Esophagus muscularis mucosa (tissue), 4 donors: ENCODE measurements at places on chromosomes 6 and 20. TPM values are rescaled to one million over a fixed set of nuclear protein-coding genes. Genes with fewer than 3 reads are reported as not detected.

ZNF311 gene
- total RNA-seq: 0.17 TPM

C6orf132 gene
- 2.1 TPM for total RNA-seq

MARCKS gene
- 32.7 TPM for total RNA-seq

MUCL3 gene
- total RNA-seq: not detected

TAGAP gene
- 1.7 TPM for total RNA-seq

CLIC5 gene
- 6.3 TPM for total RNA-seq

ADAM33 gene
- 79.7 TPM for total RNA-seq

DNA sequence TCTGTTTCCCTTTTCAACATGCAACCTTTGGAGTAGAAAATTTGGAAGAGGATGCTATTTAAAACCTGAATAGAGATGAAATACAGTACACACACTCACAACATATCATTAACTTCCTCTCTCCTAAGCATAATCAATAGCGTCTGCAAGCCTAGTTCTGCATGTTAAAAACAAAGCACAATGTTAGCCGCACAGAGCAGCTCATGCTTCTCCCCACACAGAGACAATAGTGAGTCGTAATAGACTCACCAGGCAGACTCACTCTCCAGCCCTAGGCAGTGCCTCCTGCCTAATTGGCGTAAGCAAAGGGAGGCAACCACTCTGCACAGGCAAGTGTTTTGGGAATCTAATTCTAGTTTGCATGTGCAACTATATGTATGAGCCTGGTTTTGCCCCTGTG lies 45.8 kb upstream of the ARID1B start:
- H3K36me3 ChIP-seq: no peaks in the 10 kb centered on the region
- DNase-seq: no peak
- no peaks in the 10 kb centered on the region for H3K4me1 ChIP-seq
- H3K27me3 ChIP-seq: no peaks in the 10 kb centered on the region
- H3K4me3 ChIP-seq: no peak overlapping the region
- no peak overlapping the region for H3K27ac ChIP-seq

DNA sequence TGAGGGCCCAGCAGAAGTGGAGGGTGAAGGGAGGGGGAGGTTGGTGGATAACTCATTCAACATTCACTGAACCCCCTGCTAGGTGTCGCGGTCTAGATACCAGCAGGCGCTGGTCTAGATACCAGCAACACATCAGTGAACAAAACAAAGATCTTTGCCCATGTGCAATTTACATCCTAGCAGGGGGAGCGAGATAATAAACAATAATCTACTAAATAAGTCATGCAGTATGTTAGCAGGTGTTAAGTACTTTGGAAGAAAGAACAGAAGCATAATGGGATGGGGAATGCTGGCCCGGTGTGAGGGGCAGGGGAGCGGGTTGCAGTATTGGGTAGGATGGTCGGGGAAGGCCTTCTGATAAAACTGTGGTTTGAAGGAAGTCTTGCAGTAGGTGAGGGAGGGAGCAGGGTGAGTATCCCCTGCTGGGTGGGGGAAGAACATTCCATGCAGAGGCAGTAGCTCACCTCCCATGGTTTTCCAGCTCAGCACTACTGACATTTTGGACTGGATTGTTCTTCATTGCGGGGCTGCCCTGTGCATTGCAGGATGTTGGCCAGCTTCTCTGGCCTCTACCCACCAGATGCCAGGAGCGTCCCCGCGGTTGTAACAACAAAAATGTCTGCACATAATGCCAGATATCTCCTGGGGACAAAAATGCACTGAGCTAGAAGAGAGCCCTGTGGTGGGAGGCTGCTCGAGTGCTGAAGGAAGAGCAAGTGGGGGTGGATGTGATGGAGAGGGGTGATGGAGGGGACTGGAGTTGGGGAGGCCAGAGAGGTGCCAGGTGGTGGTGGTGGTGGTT lies 117.3 kb downstream of the TOX2 start:
- no peak overlapping the region for H3K4me3 ChIP-seq
- H3K27me3 ChIP-seq: no peaks in the 10 kb centered on the region
- H3K27ac ChIP-seq: no peak overlapping the region
- no peaks in the 10 kb centered on the region for H3K36me3 ChIP-seq
- DNase-seq: no peak

GRCh38 chr20:58223358-58223941 lies 5.0 kb downstream of the ANKRD60 start:
- peaks cover 6% of the 10 kb centered on the region for H3K4me1 ChIP-seq
- H3K27me3 ChIP-seq: no peaks in the 10 kb centered on the region
- no peak for DNase-seq
- H3K36me3 ChIP-seq: no peaks in the 10 kb centered on the region
- H3K4me3 ChIP-seq: no peak overlapping the region

DNA sequence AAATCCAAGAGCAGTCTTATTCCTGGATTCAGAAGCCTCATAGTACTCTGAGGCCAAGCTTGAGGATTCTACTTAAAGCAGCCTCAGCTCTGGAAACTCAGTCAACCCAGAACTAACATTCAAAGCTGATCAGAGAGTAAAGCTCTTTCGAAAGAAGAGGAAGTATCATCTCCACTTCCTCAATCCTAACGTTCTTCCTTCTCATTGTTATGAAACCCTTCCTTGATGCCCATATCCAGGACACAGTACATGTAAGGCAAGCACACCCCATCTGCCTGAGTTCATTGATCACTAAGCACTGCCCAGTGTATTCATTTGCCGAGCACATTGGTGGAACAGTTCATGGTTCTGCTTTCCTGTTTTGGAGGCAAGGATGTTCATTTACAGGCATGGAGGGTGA lies at the start of gene IPCEF1:
TSS of gene IPCEF1 (minus strand) at position 114 of the 400 bp plus-strand sequence. CDS start 90,856 bp downstream, outside the sequence.
- no peak within 1 kb of the TSS for H3K27ac ChIP-seq
- H3K27me3 ChIP-seq: no peaks in the 10 kb centered on the region
- H3K36me3 ChIP-seq: no peaks in the 10 kb centered on the region
- H3K4me1 ChIP-seq: no peaks in the 10 kb centered on the region

GRCh38 chr6:2872423-2873358 lies 30.4 kb downstream of the SERPINB9 start:
- no peak overlapping the region for H3K4me3 ChIP-seq
- H3K27ac ChIP-seq: no peak overlapping the region
- peak; percentile 91 for DNase-seq
- H3K27me3 ChIP-seq: no peaks in the 10 kb centered on the region
- H3K36me3 ChIP-seq: no peaks in the 10 kb centered on the region

- DNase-seq: no peak
- H3K4me1 ChIP-seq: no peaks in the 10 kb centered on the region
- no peak overlapping the region for H3K27ac ChIP-seq
- no peak overlapping the region for H3K4me3 ChIP-seq
- no peaks in the 10 kb centered on the region for H3K36me3 ChIP-seq
- no peaks in the 10 kb centered on the region for H3K27me3 ChIP-seq
Observed at GRCh38 chr6:85240787-85241385, 209.0 kb upstream of the NT5E start.

- no peak overlapping the region for H3K27ac ChIP-seq
- no peak overlapping the region for H3K4me3 ChIP-seq
- no peak for DNase-seq
- no peaks in the 10 kb centered on the region for H3K36me3 ChIP-seq
- no peaks in the 10 kb centered on the region for H3K27me3 ChIP-seq
- no peaks in the 10 kb centered on the region for H3K4me1 ChIP-seq
Observed at GRCh38 chr6:132937466-132937906, 123.1 kb downstream of the RPS12 start.

GRCh38 chr6:88614316-88614877 lies 349.0 kb downstream of the RNGTT start:
- H3K36me3 ChIP-seq: no peaks in the 10 kb centered on the region
- no peaks in the 10 kb centered on the region for H3K4me1 ChIP-seq
- no peak overlapping the region for H3K4me3 ChIP-seq

- no peaks in the 10 kb centered on the region for H3K36me3 ChIP-seq
- no peaks in the 10 kb centered on the region for H3K27me3 ChIP-seq
- H3K27ac ChIP-seq: no peak overlapping the region
- no peak overlapping the region for H3K4me3 ChIP-seq
Observed at GRCh38 chr6:154791556-154792317, 58.5 kb downstream of the SCAF8 start.

- H3K4me1 ChIP-seq: peaks cover 30% of the 10 kb centered on the region
- peak overlapping the region; percentile 68 for H3K27ac ChIP-seq
- H3K36me3 ChIP-seq: no peaks in the 10 kb centered on the region
- DNase-seq: no peak
- no peaks in the 10 kb centered on the region for H3K27me3 ChIP-seq
- no peak overlapping the region for H3K4me3 ChIP-seq
Observed at GRCh38 chr6:43120944-43121913, 45.1 kb downstream of the PTK7 start.

DNA sequence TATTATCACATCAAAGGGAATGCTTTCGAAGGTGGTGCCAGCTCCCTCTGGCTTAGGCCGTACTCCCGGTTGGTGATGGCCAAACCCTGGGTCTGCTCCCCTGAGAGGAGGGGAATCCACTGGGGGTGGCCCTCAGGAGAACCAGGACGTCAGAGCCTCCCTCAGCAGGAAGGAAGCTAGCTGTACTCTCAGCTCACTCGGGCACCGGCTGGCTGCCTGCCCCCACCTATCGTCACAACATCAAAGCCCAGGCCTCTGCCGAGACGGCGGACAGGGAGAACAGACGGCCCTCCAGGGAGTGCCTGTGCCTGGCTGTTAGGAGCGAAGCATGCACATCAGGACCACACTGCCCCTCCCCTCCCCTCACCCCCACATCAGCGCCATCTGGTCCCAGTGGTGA lies 9.2 kb upstream of the PGC start:
- no peak overlapping the region for H3K4me3 ChIP-seq
- H3K27me3 ChIP-seq: no peaks in the 10 kb centered on the region
- H3K36me3 ChIP-seq: no peaks in the 10 kb centered on the region
- no peak overlapping the region for H3K27ac ChIP-seq

DNA sequence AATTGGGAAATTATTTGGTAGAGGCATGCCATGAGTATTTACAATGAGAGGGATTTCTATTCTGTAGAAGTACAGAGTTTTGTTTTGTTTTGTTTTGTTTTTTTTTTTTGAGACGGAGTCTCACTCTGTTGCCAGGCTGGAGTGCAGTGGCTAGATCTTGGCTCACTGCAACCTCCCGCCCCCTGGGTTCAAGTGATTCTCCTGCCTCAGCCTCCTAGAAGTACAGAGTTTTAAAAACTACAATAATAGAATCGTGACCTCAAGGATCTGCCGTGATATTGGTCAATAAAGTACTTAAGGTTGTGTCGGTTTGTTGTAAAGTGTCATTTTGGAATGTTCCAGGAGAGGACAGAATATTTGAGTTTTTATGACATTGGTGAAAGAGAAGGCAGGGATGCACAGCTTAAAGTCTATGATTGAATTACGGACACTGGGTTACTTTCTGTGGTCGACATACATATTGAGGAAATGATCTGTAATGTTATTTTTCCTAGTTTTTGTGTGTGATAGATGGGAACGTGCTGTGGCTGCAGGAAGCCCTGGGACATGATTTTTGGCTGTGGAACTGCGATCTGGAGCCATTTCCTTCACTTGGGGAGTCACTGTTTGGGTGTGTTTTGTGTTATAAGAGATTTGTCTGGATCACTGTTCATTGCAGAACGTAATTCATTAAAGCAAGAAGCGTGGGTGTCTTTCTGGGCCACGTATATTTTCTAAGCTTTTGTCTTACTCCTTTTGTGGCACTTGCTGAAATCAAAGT lies 59.6 kb downstream of the TIAM2 start:
- H3K27me3 ChIP-seq: no peaks in the 10 kb centered on the region
- DNase-seq: no peak
- H3K4me1 ChIP-seq: no peaks in the 10 kb centered on the region
- no peak overlapping the region for H3K27ac ChIP-seq

DNA sequence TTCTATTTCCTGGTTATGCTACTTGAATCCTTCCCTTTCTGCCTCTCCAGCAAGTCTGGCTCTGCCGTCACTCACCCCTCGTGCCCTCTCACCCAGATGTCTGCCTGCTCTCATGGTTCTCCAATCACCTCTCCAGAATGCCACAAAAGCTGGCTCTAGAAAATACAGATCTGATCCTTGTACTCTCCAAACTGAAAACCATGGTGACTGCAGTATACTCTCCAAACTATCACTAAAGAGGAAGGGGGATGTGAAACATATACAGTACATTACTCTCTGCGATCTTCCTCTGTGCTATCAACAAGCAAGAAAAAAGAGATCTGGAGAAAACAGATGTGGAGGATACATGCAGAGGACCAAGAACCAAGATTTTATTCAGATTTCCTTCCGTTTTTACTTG lies 91.1 kb downstream of the ATXN1 start:
- no peak overlapping the region for H3K4me3 ChIP-seq
- no peak for DNase-seq
- H3K36me3 ChIP-seq: no peaks in the 10 kb centered on the region
- H3K27ac ChIP-seq: no peak overlapping the region
- H3K4me1 ChIP-seq: peaks cover 54% of the 10 kb centered on the region

GRCh38 chr6:146856296-146856695 lies 257.5 kb downstream of the ADGB start:
- no peak overlapping the region for H3K27ac ChIP-seq
- H3K27me3 ChIP-seq: no peaks in the 10 kb centered on the region
- H3K36me3 ChIP-seq: no peaks in the 10 kb centered on the region
- DNase-seq: no peak
- peaks cover 6% of the 10 kb centered on the region for H3K4me1 ChIP-seq

DNA sequence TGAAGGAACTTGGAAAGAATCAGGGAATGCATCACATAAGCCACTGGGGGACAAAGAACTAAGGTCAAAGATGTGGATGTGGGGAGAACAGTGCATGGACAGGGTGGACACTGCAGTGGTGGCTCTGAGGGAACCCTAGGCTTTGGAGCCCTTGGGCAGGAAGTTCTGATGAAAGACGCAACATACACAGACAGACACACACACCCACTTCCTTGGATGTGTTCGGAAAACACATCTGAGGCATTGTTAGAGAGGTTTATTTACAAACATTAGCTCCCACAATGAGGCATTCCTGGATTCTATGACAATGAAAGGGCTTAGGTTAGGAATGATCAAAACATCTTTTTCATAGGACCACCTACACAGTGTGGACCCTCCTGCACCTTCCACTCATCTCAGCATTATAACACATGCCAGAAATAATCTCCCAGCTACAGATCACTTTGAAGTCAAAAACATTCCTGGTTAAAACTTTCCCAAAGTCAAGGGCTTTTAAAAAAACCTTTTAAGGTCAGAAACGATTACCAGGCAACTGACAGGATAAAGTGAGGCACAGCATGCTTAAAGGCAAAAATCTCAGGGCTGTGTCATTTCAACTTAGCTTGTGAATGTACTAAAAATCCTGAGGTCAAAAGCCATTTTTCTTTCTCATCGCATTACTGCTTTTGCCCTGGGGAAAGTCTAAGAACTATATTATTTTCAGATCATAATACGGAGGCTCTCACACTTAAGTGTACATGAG lies 6.4 kb upstream of the METTL24 start:
- no peaks in the 10 kb centered on the region for H3K27me3 ChIP-seq
- no peak for DNase-seq

- H3K27ac ChIP-seq: no peak overlapping the region
- H3K4me1 ChIP-seq: peaks cover 12% of the 10 kb centered on the region
- no peaks in the 10 kb centered on the region for H3K27me3 ChIP-seq
- H3K36me3 ChIP-seq: no peaks in the 10 kb centered on the region
- peak; percentile 53 for DNase-seq
- no peak overlapping the region for H3K4me3 ChIP-seq
Observed at GRCh38 chr6:14283600-14284235, 166.1 kb downstream of the CD83 start.
